Frontal cortex (tissue), 4 donors: ENCODE measurements at places on chromosomes 11 and 22. TPM values are rescaled to one million over a fixed set of nuclear protein-coding genes. Genes with fewer than 3 reads are reported as not detected.

GP1BB gene
- 24.1 TPM for total RNA-seq

TREH gene
- total RNA-seq, result not detected

MPZL2 gene
- 1.6 TPM for total RNA-seq

MRPL21 gene
- 51.0 TPM for total RNA-seq

KRTAP5-10 gene
- not detected for total RNA-seq

NCAPH2 gene
- 42.4 TPM for total RNA-seq

HSD17B12 gene
- 66.4 TPM for total RNA-seq

EFCAB6 gene
- 9.4 TPM for total RNA-seq

SAA2 gene
- total RNA-seq, result 0.41 TPM

IGF2 gene
- 19.6 TPM for total RNA-seq

PATE2 gene
- 0.82 TPM for total RNA-seq

PKP3 gene
- not detected for total RNA-seq

DDTL gene
- 3.7 TPM for total RNA-seq

DRD4 gene
- total RNA-seq, result not detected

SUSD2 gene
- total RNA-seq, result under 0.01 TPM

DDI1 gene
- total RNA-seq, result not detected

TXN2 gene
- 17.9 TPM for total RNA-seq

MYOD1 gene
- total RNA-seq, result not detected

CCDC116 gene
- total RNA-seq, result not detected

MFNG gene
- 1.6 TPM for total RNA-seq

HTR3B gene
- 0.41 TPM for total RNA-seq

TENM4 gene
- 55.0 TPM for total RNA-seq

PRODH gene
- 0.82 TPM for total RNA-seq

ABCC8 gene
- 8.6 TPM for total RNA-seq

C22orf31 gene
- total RNA-seq, result 0.41 TPM

STX5 gene
- 31.0 TPM for total RNA-seq

HSPB2 gene
- total RNA-seq, result 0.82 TPM

BRD1 gene
- total RNA-seq, result 50.1 TPM

OR52I1 gene
- total RNA-seq, result not detected

MYRF gene
- total RNA-seq, result 0.82 TPM

THY1 gene
- total RNA-seq, result 15.1 TPM

OR51E1 gene
- total RNA-seq, result 0.41 TPM

FAM83F gene
- 0.41 TPM for total RNA-seq

MS4A15 gene
- total RNA-seq, result not detected

GLB1L3 gene
- 0.41 TPM for total RNA-seq

TRIM29 gene
- not detected for total RNA-seq

DCDC1 gene
- total RNA-seq, result 2.4 TPM
